Trophoblast cell (in vitro differentiated cells and primary cell): ENCODE measurements at places on chromosomes 4 and X.

DNA sequence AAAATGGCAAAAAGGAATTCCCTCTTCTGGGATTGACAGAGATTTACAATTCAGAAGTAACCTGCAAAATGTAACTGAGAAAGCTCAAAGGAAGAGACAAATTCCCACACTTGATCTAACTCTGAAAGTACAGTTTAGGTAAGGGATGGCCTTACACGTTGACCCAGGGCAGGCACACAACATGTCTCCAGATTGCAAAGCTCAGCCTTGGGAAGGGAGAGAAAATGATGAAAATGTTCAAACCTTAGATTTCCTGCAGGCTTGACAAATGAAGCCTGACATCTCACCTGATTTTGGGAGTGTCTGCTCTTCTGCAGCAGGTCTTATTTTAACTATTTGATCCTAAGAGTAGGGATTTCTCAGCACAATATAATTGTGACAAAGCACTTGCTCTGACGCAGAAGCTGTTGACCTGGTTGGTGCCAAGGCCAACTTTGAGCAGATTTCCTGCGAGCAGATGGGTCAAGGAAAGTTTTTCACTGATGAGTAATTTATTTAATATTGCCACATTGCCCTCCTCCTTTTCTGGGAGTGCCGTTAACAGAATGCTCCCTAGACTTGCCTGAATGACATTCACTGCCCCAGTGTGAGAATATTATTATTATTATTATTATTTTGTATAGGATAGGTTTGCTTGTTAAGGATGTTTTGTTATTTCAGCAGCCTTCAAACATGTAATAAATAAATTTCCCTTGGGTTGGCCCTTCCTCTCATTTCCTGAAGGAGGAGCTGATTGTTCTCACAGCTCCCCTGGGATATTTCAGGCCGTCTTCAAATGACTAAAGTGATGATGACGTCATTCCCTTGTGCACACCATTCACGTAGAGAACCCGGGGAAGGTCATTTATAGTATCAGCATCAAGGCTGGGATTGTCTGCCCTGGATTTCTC, 157.1 kb downstream of the VEGFC start:
- no peak for DNase-seq

DNA sequence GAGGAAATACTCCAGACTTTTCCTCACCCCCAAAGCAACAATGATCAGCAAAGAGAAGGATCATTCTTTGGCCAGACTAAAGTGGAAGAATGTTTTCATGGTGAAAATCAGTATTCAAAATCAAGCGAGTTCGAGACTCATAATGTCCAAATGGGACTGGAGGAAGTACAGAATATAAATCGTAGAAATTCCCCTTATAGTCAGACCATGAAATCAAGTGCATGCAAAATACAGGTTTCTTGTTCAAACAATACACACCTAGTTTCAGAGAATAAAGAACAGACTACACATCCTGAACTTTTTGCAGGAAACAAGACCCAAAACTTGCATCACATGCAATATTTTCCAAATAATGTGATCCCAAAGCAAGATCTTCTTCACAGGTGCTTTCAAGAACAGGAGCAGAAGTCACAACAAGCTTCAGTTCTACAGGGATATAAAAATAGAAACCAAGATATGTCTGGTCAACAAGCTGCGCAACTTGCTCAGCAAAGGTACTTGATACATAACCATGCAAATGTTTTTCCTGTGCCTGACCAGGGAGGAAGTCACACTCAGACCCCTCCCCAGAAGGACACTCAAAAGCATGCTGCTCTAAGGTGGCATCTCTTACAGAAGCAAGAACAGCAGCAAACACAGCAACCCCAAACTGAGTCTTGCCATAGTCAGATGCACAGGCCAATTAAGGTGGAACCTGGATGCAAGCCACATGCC, 89.7 kb downstream of the TET2 start:
- no peak for DNase-seq

GRCh38 chr4:96713271-96713850, 873.5 kb downstream of the PDHA2 start:
- peak; percentile 27 for DNase-seq

- peak; percentile 55 for DNase-seq
Measured at GRCh38 chrX:55342533-55343501, 78.1 kb upstream of the PAGE3 start.

DNA sequence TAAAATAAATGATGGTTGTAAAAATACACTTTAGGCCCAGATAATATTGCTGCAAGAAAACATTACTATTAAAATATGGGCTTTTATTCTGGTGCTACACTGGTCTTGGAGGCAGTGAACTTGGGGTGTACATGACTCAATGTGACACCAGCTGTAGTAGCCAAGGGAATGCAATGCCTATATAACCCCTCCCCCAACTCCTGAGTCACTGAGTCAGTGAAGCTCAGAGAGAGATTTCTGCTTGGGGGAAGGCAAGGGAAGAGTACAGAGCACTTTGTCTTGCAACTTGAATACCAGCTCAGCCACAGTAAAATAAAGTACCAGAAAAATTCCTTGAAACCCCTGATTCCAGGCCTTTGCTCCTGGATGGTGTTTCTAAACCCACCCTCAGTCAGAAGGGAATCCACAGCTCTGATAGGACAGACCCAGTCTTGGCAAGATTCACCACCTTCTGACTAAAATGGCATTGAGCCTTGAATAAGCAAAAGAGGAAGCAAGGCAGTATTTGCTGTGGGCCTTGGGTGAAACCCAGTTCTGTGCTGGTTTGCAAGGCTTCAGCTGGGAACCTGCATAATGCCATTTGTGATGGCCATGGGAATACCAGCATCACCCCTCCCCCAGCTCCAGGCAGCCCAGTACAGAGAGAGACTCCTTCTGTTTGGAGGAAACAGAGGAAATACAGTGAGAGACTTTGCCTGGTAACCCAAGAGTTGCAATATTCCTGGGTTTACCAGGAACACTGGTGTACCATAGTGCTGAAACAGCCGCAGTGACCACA, 209.9 kb downstream of the IQCM start:
- no peak for DNase-seq

DNA sequence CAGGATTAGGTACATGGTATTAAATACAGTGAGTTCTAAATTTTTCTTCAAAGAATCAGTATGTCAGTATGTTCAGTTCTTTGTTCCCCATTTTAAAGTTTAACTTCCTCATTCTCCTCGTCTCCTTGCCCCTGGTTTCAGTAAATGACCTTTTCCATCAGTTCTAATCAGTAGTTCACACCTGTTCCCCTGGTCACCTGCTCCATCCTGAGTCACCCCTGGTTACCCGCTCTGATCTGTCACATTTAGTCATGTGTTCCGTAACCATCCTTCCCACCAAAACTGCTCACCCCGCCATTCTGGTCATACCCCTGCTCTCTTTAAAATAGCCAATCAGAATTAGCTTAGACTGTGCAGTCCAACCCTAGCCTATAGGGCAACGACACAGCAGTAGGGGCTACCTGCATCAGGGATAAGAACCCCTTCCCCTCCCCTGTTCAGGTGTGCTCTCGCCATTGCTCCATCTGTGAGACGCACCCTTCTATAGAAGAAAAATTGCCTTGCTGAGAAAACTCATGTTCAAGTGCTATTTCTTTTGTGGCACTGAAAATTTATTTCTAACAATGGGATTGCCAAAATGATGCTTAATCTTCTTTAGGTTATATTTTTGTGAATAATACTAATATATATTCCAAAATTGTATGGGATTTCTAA, 181.3 kb downstream of the OR13H1 start:
- no peak for DNase-seq

DNA sequence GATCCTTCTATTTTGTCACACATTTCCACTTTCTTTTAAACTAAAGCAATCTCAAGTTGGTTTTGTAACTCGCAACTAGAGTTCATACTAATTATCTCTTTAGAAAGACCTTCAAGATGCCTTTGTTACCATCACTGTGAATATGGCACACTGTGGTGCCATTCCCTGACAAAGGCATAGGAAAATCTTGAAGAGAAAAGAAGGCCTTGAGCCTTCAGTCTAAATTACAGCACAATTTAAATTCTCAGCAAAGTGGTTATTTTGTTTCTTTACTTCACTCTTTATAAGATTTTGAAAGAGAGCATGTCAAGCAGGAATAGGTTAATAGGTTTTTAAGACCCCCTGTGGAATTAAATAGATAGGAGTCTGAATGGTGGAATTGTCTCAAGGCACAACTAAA, 89.0 kb upstream of the BANK1 start:
- DNase-seq: no peak

DNA sequence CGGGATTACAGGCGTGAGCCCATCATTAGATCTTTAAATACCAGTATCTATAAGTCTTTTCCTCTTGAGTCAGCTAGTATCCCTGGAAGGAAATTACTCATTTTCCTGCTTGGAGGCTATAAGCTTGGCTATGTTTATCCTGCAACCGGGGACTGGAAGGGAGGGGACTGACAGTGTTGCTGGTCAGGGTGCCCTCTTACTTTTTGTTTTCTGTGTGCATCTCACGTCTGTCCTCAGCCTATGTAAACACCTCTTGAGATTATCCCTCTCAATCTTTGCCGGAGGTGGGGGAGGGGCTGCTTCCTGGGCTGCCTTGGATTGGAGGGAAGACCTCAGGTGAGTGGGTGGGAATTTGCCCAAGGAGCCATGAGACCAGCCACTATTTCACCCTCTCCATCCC, 37.0 kb downstream of the HTT start:
- peak; percentile 51 for DNase-seq

DNA sequence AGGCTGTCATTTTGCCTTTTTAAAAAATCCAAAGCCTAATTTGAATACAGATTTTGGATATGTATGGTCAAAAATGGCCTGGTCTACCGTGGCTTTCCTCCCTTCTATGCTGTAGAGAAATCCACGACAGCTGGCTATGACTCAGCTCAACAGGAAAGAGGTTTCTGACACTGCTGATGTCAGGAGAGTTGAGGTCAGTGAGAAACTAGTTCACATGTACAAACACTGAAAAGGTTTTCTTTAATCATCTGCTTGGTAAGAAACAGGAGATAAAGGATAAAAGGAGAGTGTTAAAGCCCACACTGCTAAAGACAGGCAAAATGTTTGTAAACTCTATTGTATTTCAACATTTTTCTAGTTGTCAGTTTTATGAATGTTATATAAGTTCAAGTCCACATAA, 113.9 kb downstream of the NYX start:
- DNase-seq: peak; percentile 17

- DNase-seq: peak; percentile 46
Measured at GRCh38 chrX:136589966-136590365, 58.0 kb downstream of the VGLL1 start.

DNA sequence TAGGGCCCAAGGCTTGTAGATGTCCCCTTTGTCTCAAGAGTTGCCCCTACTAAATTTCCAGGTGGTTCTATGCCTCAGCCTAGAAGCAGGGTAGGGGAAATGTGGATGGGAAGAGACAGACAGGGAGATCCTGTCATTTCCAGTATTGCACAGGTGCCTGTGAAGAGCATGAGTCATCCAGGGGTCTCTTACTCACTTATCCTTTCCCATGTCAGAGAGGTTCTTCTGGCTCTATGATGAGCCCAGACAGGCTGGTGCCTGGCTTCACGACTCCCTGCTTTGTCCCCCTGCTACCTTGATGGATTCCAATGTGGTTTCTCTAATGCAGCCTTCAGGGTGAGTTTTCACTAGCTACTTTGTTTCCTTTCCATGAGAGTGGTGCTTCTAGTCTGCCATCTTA, 35.2 kb upstream of the DDX60 start:
- DNase-seq: peak; percentile 1

DNA sequence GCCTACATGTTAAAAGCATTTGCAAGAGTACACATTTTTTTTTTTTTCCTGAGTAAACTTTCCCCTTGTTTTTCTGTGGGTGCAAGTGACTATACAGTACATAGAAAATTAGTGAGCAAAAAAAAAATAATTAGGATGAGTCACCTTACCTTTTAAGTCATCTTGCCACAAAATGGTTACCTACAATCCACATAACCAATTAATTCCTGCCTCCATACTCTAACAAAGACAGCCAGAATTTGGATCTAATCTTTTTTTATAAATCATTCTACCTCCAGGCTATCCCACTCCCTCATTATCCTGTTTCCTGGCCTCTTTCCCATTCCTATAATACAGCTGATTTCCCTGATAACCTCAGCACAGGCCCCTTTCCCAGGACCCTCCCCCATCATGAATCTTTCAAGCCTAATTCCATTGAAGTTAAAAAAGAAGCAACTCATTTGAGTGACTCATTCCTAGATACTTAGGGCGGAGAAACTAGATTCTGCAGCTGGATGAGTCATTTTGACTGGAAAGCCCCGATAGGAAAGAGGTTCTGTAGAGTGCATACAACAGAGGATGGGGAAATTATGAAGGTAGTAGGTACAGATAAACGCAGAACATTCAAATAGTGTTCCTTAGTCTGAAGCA, 128.2 kb downstream of the C4orf51 start:
- peak; percentile 85 for DNase-seq

DNA sequence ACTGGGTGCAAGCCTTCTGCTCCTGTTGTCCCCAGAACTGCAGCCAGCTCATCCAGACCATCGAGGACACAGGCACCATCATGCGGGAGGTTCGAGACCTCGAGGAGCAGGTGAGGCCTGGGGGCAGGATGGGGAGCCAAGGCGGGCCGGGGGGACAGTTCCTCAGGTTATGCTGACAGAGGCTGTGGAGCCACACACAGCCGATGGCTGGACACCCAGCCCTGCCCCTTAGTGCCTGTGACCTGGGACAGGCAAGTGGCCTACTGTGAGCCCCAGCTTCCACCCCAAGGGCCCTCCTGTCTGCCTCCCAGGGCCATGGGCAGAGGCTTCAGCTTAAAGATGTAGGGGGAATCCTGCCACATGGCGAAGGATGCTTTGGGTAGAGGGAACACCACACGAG, 14.3 kb downstream of the CCDC22 start:
- no peak for DNase-seq

- DNase-seq: no peak
Measured at GRCh38 chrX:133033010-133033409, 63.9 kb downstream of the USP26 start.

DNA sequence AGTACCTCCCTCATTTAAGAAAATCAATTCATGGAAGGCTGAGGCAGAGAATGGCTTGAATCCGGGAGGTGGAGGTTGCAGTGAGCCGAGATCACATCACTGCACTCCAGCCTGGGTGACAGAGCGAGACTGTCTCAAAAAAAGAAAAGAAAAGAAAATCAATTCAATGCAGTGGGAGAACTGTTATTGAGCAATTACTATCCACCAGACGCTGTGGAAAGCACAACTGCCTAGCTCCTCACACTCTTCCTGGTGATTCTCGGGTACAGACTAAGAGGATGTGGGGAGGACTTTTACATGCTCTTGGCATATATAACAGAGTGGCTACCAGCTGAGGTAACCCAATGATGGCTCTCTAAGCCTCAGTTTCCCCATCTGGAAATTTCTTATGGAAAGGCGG, 2.7 kb upstream of the TMSB4X start:
- no peak for DNase-seq

GRCh38 chr4:71267244-71267643, 71.6 kb upstream of the SLC4A4 start:
- DNase-seq: no peak

DNA sequence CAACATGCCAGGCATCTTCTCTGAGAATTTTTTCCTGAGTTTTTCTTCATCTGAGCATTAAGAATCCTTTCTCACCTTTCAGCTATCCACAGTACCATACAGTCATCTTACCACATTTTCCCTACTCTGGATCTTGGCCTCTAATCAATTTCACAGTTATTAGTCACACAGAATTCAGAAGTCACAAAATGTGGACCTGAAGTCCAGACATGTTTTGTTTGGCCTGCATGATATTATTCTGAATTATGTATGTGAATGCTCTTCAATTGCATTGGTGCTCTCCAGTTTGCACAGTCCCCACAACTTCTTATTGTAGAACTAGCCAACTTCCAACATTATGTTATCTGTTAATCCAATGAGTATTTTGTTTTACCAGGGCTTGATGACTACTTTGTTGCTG, 102.3 kb upstream of the GRIA3 start:
- DNase-seq: peak; percentile 7
